Activated CD4-positive, CD25-positive, alpha-beta regulatory T cell treated with anti-CD3 and anti-CD28 coated beads, Interleukin-2, amount 50 U/mL, for 72 hours (primary cell): ENCODE measurements at places on chromosomes 5 and 9.

GRCh38 chr5:168270476-168270875 is 21.0 kb upstream of the WWC1 start:
- no peak for DNase-seq

DNA sequence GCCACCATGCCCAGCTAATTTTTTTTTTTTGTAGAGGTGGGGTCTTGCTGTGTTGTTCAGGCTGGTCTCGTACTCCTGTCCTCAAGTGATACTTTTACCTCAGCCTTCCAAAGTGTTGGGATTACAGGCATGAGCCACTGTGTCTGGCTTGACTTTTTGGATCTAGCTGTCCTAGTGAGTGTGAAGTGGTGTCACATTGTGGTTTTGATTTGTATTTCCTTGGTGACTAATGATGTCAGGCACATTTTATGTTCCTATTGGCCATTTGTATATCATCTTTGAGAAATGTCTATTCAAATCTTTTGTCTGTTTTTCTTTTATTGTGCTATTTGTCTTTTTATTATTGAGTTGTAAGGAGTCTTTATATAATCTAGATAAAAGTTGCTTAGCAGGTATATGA is 53.5 kb upstream of the MCCC2 start:
- DNase-seq = no peak

DNA sequence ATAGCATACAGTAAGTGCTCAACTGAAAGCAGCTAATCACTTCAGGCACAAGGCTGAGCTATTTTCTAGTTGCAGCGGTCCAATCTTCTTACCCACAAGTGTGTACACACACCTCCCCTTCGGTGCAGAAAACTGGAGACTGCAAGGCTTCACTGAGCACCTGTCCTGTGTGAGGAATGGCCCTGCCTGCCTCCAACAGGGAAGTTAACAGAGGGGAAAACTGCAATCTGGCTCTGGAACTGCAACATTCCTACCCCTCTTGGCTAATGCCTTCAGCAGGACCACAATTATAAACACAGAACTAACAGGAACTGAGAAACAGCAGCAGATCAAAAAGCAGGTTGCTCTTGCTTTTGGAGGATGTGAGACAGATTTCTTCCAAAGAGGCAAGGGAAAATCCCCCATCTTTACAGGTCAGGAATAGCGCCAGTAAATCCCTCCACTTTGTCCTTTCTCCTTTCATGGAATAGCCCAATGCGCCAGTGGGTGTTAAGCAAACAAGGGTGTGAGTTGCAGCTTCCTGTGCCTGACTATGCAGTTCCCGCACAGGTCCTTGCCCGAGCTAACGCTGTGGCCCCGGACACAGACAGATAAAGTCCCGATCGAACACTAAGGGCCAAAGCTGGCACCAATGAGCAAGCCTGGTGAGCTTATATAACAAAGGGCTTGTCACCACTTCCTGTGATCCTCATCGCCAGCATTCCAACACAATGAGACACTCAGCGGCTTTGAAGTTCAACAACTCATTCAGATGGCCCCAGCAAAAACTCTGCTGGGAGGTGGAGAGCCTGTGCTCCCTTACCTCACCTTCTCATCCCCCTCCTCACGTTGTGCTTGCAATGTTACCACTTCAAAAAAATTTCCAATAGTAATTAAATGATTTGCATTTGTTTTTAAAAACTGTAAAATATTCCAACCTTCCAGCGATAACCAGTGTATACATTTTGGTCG is 21.5 kb downstream of the SHB start:
- DNase-seq = no peak

DNA sequence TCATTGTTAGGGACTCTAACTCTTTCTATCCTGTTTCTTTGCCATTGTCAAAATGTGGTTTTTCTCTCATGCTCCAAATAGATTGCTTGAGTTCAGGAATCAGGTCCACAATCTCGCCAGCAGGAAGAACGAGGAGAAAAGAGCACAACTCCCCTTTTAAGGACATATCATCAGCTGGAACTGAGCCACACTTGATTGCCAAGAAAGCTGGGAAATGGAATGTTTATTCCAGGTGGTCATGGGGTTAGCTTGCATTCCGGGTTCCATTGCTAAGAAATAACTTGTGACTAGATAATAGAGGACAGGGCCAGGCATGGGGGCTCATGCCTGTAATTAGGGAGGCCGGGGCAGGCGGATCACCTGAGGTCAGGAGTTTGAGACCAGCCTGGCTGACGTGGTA is 32.4 kb upstream of the C9orf57 start:
- no peak for DNase-seq

DNA sequence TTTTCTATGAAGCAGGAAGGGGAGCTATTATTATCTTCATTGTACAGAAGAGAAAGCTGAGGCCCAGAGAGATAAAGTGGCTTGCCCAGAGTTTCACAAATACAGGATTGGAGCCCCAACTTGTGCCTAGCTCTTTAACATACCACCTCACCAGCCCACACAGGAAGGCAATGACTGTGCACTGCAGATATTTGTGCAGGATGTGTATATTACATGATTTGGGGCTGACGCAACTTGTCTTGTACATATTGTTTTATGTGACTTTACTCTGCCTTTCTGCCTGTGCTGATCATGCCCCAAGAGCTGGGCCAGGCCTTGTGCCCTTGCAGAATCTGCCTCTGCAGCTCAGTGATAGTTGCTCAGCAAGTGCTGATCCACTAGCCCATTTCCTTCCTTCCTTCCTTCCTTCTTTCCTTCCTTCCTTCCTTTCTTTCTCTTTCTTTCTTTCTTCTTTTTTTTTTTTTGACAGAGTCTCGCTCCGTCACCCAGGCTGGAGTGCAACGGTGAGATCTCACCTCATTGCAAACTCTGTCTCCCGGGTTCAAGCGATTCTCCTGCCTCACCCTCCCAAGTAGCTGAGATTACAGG is 106.6 kb upstream of the TBCA start:
- DNase-seq = no peak

GRCh38 chr5:174310243-174310642 is 264.7 kb downstream of the NSG2 start:
- DNase-seq = no peak

DNA sequence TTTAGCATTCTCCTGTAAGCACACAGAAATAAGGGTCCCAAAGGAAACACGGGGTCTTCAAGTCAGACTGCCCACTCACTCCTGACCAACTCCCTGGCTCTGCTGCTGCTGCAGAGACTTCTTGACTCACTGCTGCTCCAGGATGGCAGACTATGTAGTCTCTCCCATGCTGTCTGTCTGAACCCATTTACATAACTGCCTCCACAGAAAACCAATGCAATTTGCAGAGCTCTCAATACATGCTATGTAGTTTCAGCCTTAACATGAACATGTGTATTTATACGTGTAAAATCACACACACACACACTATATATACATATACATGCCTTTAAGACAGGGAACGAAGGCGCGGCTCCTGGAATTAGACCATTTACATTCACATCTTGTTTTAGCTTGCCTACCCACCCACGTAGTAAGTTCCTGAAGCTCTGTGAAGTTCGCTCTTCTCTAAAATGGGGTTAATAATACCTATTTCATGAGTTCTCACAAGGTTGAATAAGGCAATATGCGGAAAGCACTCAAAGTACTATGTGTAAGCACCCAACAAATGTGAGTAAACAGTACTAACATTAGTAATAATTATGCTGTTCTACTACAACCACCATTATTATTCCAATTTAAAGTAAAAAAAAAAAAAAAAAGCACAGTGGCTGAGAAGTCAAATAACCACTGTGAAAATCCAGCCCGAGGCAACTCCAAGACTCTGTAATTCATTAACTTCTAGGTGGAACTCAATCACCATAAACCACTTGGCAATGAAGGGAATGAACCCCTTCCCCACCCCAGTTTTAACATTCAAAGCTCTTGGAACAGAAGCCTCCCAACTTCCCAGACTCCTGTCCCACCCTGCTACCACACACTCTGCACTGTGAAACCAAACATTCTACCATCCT is 31.8 kb downstream of the PRELID2 start:
- DNase-seq = no peak

- no peak for DNase-seq
Observed at GRCh38 chr5:93585041-93585766, 2.2 kb downstream of the NR2F1 start.

DNA sequence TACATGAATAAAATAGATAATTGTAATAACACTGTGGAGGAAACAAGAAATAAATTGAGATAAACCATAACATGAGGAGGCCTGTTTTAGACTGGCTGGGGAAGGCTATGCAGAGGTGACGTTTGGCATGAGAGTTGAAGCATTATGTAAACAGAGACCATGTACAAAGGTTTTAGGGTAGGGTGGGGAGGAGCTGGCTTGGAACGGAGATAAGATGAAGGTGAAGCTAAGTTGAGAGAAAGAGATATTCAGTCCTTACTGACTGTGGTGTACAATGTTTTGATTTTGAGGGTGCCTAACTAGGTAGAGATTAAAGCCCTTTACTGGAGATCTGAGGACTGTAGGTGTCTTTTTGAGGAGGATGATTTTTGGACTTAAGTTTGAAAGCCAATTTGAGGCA is 17.8 kb downstream of the MAN2A1 start:
- DNase-seq = no peak

DNA sequence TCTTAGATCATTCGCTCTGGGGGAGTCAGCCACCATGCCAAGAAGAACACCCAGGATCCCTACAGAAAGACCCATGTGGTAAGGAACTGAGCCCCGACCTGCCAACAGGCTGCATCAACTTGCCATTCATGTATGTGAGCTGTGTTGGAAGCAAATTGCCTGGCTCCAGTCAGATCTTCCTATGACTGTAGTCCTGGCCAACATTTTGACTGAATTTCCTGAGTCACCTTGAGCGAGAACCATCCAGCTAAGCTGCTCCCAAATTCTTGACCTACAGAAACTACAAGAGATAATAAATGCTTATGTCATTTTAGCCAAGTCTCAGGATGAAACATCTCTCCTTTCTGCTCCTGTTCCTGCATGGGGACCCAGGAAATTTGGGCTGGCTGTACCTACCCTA is 40.0 kb upstream of the SLC44A1 start:
- no peak for DNase-seq

- no peak for DNase-seq
Observed at GRCh38 chr9:129457325-129457779, 163.5 kb downstream of the C9orf50 start.

- DNase-seq = no peak
Observed at GRCh38 chr5:118366429-118366828, 621.9 kb downstream of the DTWD2 start.

DNA sequence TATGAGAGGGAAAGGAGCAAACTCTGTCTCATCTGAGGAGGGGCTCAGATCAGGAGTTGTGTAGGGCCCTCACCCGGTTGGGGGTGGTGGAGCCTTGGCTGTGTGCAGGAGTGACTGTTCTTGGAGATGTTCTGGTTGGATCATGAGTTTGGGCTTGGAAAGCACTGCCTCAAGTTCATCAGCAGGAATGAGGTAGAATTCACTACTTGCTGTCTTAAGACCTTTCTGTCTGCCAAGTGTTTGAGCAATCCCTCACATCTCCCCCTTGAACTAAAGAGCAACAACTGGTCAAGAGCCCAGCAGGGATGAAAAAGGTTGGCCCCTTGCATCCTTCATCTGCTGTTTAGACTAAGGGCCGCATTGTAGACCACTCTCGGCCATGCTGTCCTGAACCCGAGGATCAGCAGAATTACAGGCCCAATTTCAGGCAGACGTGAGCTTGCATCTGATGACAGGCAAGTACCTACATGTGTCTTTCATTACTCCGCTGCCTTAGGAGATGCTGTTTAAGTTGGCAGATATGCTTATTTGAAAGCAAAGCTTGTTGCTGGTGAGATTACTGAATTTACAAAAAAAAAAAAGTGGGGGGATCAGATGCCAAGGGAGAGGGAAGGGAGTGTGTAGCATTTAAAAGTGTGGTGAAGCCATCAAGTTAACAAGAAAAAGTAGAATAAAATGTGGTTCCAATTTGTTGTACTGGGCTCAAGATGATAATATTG is 36.4 kb downstream of the PIK3R1 start:
- DNase-seq = no peak

GRCh38 chr9:113875459-113876150 is 504 bp upstream of the ZNF618 start:
- DNase-seq = no peak

- no peak for DNase-seq
Observed at GRCh38 chr9:130927338-130927737, 11.7 kb downstream of the FIBCD1 start.

GRCh38 chr5:96721351-96721977 is 59.3 kb downstream of the CAST start:
- DNase-seq = no peak

- DNase-seq = no peak
Observed at GRCh38 chr5:55983986-55984385, 10.8 kb downstream of the IL6ST start.

GRCh38 chr9:19440376-19440775 is 31.6 kb downstream of the ACER2 start:
- no peak for DNase-seq

DNA sequence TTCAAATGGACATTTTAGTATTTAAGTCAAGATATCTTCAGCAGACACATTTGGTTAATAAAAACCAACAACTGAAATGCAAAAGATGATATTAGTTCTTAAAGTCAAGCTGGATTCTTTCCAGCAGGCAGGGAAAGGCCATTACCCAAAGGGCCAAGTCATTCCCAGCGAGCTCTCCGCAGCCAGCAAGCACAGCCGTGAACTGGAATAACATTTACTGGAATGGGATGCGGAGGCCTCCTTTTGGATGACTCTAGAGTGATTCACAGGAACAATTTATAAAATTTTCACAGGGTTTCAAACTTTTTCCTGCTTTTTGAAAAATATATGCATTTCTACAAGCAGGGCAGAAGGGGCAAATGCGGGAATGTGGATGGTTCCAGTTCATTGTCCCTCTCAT is 76.6 kb upstream of the DAB2 start:
- no peak for DNase-seq

DNA sequence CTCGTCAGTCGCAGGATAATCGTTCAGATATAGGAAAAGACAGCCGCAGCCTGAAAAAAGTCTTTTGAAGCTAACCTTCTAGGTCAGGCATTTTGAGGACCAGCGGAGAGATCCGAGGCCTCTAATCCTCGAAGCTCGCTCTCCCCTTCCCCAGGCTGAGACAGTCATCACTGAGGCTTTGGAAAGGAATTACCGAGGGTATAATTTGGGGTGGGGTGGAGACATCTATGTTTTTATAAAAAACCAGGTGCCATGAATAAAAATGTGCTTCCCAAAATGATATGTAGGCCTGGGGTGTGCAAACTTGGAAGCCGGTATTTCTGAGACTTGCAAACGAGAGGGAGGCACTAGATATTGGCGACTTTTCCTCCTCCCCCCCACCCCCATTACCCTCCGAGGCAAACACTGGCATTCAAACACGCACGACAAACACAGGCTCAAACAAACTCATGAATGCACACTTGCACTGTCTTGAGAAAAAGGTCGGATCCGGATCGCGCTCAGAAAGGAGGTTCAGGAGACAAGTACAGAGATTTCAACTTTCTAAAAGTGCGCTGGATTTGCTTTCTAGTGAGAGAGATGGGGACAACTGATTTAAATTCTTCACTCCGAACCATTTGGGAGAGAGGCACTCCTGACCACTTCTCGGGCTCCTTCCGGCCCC is 935 bp upstream of the MSX2 start:
- DNase-seq = no peak

- no peak for DNase-seq
Observed at GRCh38 chr9:131253891-131254491, 22.3 kb downstream of the FAM78A start.

- DNase-seq = no peak
Observed at GRCh38 chr5:153883854-153884611, 154.7 kb downstream of the FAM114A2 start.

- DNase-seq = no peak
Observed at GRCh38 chr5:169225830-169226356, 75.0 kb downstream of the SLIT3 start.
